ENCODE measurements at places on chromosomes 7 and 10. TPM values are rescaled to one million over a fixed set of nuclear protein-coding genes. Genes with fewer than 3 reads are reported as not detected.

GRCh38 chr7:23469150-23469960, 936 bp downstream of the IGF2BP3 start:
- peak; percentile 38 for DNase-seq

DNA sequence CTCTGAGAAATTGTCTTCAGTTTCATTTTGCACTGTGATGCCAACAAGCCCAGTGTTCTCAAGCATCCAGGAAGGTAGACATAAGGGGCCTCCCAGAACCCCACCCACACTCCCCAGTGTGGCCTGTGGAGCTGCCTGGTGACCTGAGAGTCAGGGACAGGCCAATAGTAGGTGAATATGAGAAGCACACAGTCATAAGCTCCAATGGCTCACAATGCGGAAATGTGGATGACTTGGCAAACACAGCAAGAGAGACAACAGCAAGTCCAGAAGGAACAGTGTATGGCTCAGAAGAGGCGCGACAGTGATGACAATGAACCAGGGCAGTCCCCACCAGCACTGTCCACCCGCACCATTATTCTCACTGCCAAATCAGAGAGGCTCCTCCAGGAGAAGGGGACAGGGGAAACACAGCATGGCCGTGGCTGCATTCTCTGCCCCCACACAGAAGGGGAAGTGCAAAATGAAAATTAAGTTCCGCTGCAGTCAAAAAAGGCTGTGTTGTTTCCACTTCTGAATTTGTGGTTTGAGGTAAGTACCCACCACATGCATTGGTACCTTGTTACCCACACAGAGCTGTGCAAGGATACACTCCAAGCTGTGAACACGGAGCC, 419.8 kb downstream of the GRID1 start:
- no peak for DNase-seq

EN2 gene
- total RNA-seq = not detected

SH2D4B gene
- total RNA-seq = 0.18 TPM

EBF3 gene
- total RNA-seq = not detected

TET1 gene
- 0.82 TPM for total RNA-seq

Measured in activated naive CD8-positive, alpha-beta T cell treated with anti-CD3 and anti-CD28 coated beads for 36 hours (primary cell).